ENCODE measurements at places on chromosomes 5 and 9. TPM values are rescaled to one million over a fixed set of nuclear protein-coding genes. Genes with fewer than 3 reads are reported as not detected.

Gene SLC6A7
- not detected for total RNA-seq

Gene TLE4
- 11.3 TPM for total RNA-seq

Gene GRM6
- total RNA-seq: not detected

Gene PCDHA1
- 0.29 TPM for total RNA-seq

Gene SPINK6
- total RNA-seq: 0.45 TPM

Gene NPR3
- total RNA-seq: 15.3 TPM

Gene FCN2
- not detected for total RNA-seq

Gene SLC45A2
- total RNA-seq: not detected

Gene UNC13B
- 13.1 TPM for total RNA-seq

Gene PFN3
- not detected for total RNA-seq

Gene OR1J2
- not detected for total RNA-seq

Gene SLC6A18
- total RNA-seq: not detected

Gene CTNNA1
- total RNA-seq: 190 TPM

Gene SLC26A2
- total RNA-seq: 65.4 TPM

Gene ELAVL2
- total RNA-seq: 0.05 TPM

Gene BICD2
- total RNA-seq: 33.6 TPM

Gene FOXD4L6
- total RNA-seq: not detected

Gene FBP2
- 0.06 TPM for total RNA-seq

Gene TSSK1B
- total RNA-seq: not detected

Gene BOD1
- total RNA-seq: 67.8 TPM

Gene CCDC127
- 6.4 TPM for total RNA-seq

Gene SPATA31D4
- not detected for total RNA-seq

Gene TXNDC8
- not detected for total RNA-seq

Gene IL3
- not detected for total RNA-seq

Gene SIL1
- 23.7 TPM for total RNA-seq

Gene MYMK
- not detected for total RNA-seq

Gene ISOC1
- total RNA-seq: 15.7 TPM

Gene CCL21
- total RNA-seq: not detected

Gene PCDHGC3
- total RNA-seq: 6.7 TPM

Gene HK3
- total RNA-seq: 0.10 TPM

Gene RNF183
- total RNA-seq: not detected

Gene NEUROG1
- not detected for total RNA-seq
